A549 treated with dexamethasone at 1 μM for 4 hours (cell line): ENCODE measurements at places on chromosomes 1 and 21. TPM values are rescaled to one million over a fixed set of nuclear protein-coding genes. Genes with fewer than 3 reads are reported as not detected.

Gene SYNJ1
- total RNA-seq = 1.5 to 3.3 TPM (median 2.9 TPM) in 5 replicates

Gene SAMD11
- 14.2 to 22.6 TPM (median 19.7 TPM) in 5 replicates for total RNA-seq

Gene LCA5L
- 1.2 to 1.8 TPM (median 1.5 TPM) in 5 replicates for total RNA-seq

Gene OLFML2B
- 0.33 to 0.68 TPM (median 0.51 TPM) in 5 replicates for total RNA-seq
